ENCODE measurements at places on chromosomes 4 and X. TPM values are rescaled to one million over a fixed set of nuclear protein-coding genes. Genes with fewer than 3 reads are reported as not detected.

CENPE gene
- 11.1 TPM for total RNA-seq

YY2 gene
- 0.74 TPM for total RNA-seq

SHROOM2 gene
- 13.0 TPM for total RNA-seq

CT55 gene
- total RNA-seq = not detected

Measured in airway epithelial cell (primary cell).